Neural progenitor cell (in vitro differentiated cells): ENCODE measurements at places on chromosomes 3 and 15. TPM values are rescaled to one million over a fixed set of nuclear protein-coding genes. Genes with fewer than 3 reads are reported as not detected.

The KBTBD12 gene
- 0.15 TPM in 1 of 2 replicates, not detected in the other for total RNA-seq

DNA sequence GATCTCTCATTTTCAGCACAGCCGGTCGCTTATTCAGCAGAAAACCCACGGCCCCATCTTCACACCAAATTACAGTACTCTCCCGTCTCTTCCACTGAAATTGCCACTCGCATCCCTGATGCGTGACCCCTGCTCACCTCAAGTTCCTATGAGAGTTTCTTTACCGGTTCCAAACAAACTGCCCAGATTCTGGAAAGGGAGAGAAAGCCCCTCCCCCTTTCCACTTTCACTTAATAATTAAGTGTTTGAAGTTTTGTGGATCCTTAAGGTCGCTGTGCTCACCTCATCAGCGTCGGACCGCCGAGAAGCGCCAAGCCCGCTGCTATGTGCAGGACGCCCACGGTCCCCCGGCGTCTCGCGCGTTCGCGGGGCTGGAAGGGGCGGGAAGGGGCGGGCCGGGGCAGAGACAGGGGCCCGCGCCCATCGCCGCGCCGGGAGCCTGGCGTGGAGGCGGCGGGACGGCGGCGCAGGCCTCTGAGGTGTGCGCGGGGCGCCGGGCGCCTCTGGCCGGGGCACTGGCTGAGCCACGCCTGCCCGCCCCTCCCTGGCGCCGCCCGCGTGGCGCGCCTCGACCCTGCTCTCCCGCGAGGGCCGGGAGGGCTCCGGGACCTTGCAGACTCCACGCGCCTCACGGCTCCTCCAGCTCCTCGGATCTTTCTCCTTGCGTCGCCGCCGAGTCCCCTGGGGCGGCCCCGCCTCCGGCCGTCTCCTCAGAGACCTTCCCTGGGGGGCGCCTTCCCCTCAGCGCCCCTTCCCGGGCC is at the start of gene GPR156:
Gene GPR156, minus strand, starts transcription at position 476 of the 761 bp plus-strand sequence. CDS start 41,124 bp downstream, outside the sequence.
- DNase-seq: peak; percentile 56

The RPL32 gene
- 1,028 and 2,309 TPM in 2 replicates for total RNA-seq

- DNase-seq: peak; percentile 56
Measured at GRCh38 chr15:73965094-73965757, 26.9 kb downstream of the STOML1 start.

The HIGD2B gene
- not detected in 2 replicates for total RNA-seq

DNA sequence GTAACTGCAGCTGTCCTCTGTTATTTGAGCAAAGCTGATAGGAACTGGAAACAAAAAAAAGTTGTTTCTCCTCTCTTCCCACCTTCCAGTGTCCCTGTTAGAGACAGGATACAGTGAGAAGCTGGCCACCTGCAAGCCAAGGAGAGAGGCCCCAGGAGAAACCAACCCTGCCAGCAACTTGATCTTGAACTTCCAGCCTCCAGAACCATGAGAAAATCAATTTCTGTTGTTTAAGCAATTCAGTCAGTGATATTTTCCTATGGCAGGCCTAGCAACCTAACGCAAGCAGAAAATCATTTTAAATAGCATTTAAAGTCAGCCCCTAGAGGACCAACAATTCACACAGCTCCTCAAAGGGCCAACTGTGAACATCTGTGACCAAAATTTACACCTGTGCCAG is 291.3 kb downstream of the OXSM start:
- no peak for DNase-seq

The GABRR3 gene
- not detected in 2 replicates for total RNA-seq

GRCh38 chr3:52250122-52250521 is 4.6 kb downstream of the PPM1M start:
- no peak for DNase-seq

- DNase-seq: no peak
Measured at GRCh38 chr3:127808197-127808596, 14.1 kb downstream of the MGLL start.

DNA sequence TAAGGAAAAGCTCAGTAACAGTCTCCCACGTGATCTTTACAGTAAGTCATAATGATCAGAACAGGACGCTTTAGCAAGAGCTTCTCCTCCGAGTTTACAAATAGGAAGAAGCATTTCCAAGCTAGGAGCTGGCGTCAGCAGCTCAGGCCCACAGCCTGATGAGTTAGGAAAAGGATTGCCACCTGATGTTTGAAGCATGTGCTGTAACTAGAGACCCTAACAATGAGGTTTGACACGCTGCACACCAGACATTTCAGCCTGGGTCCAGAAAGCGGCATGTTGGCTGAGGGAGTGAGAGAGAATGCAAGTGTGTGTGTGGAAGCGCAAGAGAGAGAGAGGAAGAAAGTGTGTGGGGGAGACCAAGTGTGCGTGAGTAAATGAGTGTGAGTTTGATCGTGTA is 47.3 kb downstream of the TLE3 start:
- no peak for DNase-seq

GRCh38 chr3:94285872-94286271 is 223.0 kb downstream of the NSUN3 start:
- peak; percentile 26 for DNase-seq

- no peak for DNase-seq
Measured at GRCh38 chr3:127749361-127749760, 73.0 kb downstream of the MGLL start.

GRCh38 chr3:9067352-9067975 is 104.2 kb upstream of the RAD18 start:
- peak; percentile 79 for DNase-seq

GRCh38 chr15:68209272-68209671 is 4.1 kb upstream of the CALML4 start:
- no peak for DNase-seq

- DNase-seq: no peak
Measured at GRCh38 chr3:12591997-12592715, 35.3 kb downstream of the MKRN2 start.

- DNase-seq: peak; percentile 82
Measured at GRCh38 chr15:35182841-35183479, 97.9 kb upstream of the NANOGP8 start.

DNA sequence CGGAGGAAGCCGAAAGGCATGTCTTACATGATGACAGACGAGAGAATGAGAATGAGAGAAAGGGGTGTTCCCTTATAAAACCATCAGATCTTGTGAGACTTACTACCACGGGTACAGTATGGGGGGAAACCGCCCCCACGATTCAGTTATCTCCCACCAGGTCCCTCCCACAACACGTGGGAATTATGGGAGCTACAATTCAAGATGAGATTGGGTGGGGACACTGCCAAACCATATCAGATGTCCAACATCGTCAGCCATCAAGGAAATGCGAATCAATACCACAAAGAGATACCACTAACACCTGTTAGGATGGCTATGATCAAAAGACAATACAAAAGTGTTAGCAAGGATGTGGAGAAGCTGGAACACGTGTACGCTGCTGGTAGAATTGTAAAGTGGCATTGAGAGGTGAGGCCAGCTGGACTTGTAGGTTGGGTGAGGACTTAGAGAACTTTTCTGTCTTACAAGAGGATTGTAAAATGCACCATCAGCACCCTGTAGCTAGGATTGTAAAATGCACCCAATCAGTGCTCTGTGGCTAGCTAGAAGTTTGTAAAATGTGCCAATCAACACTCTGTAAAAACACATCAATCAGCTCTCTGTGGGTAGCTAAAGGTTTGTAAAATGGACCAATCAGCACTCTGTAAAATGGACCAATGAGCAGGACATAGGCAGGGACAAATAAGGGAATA is 37.5 kb downstream of the VGLL4 start:
- DNase-seq: no peak

- no peak for DNase-seq
Measured at GRCh38 chr3:3821777-3822176, 22.5 kb downstream of the LRRN1 start.

The ADAM10 gene
- total RNA-seq: 150 and 153 TPM in 2 replicates

- DNase-seq: no peak
Measured at GRCh38 chr3:42051384-42052131, 39.6 kb upstream of the TRAK1 start.

- no peak for DNase-seq
Measured at GRCh38 chr15:57037548-57037947, 119.1 kb downstream of the TCF12 start.

The MED12L gene
- total RNA-seq: 14.2 and 16.5 TPM in 2 replicates

DNA sequence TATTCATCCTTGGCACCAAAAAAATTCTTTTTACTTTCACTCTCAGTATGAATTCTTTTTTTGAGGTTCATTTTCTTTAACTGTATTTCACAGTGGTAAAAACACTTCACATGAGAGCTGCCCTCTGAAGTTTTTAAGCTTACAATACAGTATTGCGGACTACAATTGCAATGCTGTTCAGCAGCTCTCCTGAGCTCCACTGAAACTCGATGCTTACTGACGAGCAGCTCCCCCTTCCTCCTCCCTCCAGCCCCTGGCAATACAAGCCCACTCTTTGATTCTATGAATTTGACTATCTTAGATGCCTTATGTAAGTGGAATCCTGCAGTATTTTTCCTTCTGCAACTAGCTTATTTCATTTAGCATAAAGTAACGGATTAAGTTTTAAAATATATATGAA is 183.4 kb downstream of the ADAMTS17 start:
- peak; percentile 41 for DNase-seq

DNA sequence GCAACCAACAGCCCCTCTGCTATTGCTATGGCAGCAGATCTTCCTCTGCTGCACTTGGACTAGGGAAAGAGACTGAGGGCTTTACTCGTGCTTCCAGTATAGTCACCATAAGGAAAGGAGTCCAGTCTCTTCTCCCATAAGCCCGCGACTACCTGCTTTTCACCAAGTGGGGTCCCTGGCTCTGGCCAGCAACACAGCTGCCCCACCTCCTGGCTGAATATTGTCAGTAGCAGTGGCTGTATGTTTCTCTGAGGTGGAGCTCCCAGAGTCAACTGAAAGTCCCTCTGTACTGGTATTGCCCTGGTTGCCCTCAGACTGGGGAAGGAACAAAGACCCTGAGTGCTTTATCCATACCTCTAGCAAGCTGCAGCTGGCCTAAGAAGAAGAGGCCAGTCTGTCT is 719.6 kb downstream of the SQOR start:
- no peak for DNase-seq

The FBXO45 gene
- 14.4 and 23.1 TPM in 2 replicates for total RNA-seq

The IL5RA gene
- total RNA-seq: not detected in 2 replicates

DNA sequence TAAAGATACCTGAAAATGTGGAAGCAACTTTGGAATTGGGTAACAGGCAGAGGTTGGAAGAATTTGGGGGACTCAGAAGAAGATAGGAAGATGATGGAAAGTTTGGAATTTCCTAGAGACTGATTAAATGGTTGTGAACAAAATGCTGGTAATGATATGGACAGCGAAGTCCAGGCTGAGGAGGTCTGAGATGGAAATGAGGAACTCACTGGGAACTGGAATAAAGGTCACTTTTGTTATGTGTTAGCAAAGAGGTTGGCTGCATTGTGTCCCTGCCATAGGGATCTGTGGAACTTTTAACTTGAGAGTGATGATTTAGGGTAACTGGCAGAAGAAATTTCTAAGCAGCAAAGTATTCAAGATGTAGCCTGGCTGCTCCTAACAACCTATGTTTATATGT is 13.0 kb downstream of the MITF start:
- DNase-seq: no peak

DNA sequence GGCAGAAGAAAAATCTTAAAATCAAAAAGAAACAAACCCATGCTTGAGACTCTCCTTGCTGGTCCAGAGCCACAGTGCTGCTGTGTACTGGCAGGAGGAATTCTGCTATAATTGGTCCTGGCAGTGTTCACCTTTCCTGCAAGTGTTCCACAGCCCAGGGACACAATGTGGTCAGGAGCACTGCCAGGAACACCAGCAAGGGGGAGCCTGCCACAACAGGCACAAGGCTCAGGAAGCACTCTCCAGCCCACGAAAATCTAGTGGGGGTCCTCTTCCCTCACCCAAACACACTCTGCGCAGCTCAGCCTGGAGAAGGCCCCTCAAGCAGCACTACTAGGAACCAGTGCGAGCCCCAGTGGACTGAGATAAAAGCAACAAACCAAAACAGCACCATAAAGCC is 92.9 kb downstream of the UBE3A start:
- peak; percentile 57 for DNase-seq

GRCh38 chr3:187375581-187375980 is 7.4 kb downstream of the RTP4 start:
- no peak for DNase-seq

- DNase-seq: no peak
Measured at GRCh38 chr3:7241584-7242302, 380.8 kb downstream of the GRM7 start.

The KIAA1143 gene
- 48.9 and 73.6 TPM in 2 replicates for total RNA-seq

The CAMP gene
- total RNA-seq: not detected in 2 replicates

DNA sequence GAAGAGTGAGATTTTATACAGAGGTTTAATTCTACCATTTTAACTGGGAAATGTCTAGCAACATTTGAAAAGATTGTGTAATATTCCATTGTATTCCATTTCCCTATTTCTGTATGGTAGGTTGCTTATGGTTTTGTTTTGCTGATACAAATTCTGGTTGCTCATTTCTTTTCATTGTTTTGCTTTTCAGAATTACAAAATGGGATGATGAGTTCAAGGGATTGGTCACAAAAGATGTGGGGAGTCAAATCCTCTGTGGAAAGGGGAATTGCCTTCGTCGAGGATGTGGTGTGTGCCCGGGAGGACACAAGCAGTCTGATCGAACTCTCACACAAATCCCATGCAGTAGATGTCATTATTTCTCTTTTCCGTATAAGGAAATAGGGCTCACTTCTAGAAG is 18.3 kb downstream of the SLCO3A1 start:
- DNase-seq: no peak

GRCh38 chr3:192054881-192055280 is 593.9 kb downstream of the PYDC2 start:
- no peak for DNase-seq

The FBXO22 gene
- total RNA-seq: 58.4 and 70.9 TPM in 2 replicates

DNA sequence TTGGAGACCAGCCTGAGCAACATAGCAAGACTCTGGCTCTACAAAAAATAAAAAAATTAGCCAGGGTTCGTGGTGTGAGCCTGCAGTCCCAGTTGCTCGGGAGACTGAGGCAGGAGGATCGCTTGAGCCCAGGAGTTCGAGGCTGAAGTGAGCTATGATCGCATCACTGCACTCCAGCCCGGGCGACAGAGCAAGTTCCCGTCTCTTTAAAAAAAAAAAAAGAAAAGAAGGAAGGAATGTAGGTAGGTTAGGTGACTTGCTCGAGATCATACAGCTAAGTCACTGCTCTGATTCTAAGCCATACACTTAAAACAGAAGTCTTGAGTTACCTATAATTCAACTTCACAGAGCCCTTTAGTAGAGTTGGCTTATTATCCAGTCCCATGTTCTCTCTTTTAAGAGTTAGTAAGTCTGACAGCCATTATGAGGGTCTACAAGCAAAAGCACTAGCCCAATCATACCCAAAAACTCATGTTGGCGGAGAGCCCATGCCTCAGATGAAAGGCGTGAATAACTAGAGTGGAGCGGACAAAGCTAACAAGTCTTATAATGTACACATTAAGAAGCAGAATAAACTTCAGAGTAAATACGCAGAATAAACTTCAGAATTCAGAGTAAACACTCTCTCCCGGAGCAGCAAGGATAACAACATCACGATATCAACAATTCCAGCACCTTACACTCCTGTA is 768 bp downstream of the AAGAB start:
- DNase-seq: no peak

The CCR4 gene
- total RNA-seq: not detected in 2 replicates

GRCh38 chr15:65409036-65409631 is 13.6 kb downstream of the IGDCC4 start:
- DNase-seq: no peak

The MLF1 gene
- total RNA-seq: 25.4 and 37.0 TPM in 2 replicates

The LRRC34 gene
- 12.5 and 54.8 TPM in 2 replicates for total RNA-seq
